Effector CD8-positive, alpha-beta T cell (primary cell): ENCODE measurements at places on chromosomes 11 and 22.

DNA sequence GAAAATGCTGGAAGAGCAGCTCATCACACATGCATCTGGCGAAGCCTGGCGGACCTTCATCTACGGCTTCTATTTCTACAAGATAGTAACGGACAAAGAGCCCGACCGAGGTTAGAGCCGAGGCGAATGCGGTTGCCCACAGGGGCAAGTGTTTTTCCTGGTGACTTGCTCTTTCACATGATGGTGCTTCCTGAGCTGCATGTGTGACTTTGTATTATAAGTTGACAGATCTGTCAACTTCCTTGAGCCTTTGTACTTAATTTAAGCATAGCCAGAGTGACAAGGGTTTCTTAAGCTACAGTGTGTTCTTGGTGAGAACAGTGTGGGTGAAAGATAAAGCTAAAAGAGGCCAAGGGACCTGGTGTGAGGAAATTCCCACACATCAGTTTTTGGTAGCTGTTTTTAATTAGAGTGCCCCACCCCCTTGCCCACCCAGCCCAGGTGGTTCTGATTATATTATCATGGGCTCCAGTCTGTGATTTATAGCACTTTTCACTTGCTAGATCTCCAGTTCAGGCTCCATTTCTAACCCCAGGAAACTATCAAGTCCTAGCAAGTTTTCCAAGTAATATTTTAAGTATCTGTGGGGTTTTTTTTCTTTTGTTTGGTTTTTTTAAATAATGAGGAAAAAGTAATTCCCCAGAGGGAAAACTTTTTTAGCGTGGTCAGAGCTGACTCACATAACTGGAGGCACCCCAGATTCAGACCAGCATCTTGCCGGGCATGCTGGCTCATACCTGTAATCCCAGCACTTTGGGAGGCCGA, 68.0 kb upstream of the YWHAH start:
- no peak for DNase-seq

GRCh38 chr22:42716649-42717127, 4.0 kb downstream of the A4GALT start:
- DNase-seq: no peak

- DNase-seq: no peak
These were observed 116.8 kb downstream of the ZBTB16 start for GRCh38 chr11:114176321-114176720.

DNA sequence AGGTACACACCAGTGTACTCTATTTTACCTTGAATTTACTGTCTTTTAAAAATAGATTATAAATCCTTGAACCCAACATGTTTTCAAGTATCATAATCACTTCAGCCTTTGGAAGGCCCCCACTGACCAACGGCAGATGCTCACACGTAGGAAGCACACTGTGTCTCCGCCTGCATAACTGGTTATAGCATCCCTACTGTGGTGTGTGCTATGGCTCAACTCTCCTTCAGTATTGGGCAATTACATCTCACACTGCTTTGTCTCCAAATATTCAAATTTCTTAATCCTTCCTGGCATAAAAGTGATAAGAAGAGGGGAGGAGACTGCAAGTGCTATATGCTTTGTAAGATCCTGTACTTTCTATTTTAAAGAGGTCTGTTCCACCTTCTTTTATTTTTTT, 165.7 kb downstream of the CADM1 start:
- DNase-seq: no peak

DNA sequence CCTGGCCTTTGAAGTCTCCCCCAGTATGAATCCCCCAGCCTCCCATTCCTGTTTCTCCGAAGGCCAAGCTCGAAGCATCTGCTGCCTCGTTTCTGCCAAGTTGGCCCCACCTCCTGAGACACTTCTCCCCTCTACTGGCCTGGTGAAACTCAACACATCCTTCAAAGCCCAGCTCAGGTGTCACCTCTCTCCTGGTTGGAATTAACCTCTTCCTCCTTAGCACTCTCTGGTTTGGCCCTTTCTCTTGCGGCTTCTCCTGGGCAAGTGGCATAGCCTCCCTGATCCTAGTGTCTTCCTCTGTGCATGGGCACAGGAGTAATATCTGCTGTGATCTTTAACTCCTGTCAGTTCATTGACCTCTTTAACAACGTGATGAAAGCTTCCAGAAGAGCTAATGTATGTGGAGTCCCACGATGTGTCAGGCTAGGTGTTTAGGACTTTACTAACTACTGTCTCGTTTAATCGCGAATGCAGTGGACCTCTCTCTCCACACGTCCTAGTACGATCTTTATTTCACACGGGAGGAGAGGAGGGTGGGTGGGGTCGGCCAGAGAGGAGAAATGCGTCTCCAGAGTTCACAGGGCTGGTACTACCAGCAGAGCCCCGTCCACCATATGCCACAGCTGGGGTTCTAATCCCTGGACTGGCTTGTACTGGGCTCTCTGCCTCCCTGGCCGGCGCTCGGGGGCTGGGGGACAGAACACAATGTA, 826 bp upstream of the PTPRJ start:
- DNase-seq: no peak

DNA sequence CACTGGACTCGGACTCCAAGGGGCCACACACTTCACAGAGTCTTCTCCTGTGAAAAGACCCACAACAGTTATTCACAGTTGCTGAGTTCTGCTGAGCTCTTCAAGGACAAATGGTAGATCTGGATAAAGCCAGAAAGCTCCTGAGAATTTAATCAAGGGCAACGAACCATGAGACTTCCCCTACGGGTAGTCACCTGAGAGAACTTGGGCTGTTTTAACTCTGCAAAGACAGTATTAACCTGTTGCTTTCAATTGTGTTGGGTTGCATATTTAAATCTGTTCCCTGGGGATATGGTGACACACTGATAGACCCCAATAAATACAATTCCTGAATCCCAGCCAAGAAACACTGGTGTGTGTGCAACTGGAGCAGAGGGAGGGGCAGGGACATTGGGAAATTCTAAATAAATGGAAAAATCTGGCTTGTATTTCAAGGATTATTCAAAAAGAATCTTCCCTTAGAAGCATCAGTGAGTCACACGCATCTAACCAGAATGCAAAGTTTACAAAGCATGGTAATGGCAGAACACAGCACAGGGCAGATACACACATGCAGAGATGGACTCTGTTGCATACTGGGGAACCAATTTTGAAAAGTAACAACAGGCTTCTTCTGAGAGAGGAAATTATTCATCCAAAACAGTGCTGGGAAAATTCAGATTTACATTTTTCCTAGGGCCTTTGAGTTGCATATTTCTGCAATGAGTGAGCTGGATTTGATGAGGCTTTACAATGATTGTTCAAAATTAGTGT, 4.0 kb downstream of the KCNJ1 start:
- no peak for DNase-seq

DNA sequence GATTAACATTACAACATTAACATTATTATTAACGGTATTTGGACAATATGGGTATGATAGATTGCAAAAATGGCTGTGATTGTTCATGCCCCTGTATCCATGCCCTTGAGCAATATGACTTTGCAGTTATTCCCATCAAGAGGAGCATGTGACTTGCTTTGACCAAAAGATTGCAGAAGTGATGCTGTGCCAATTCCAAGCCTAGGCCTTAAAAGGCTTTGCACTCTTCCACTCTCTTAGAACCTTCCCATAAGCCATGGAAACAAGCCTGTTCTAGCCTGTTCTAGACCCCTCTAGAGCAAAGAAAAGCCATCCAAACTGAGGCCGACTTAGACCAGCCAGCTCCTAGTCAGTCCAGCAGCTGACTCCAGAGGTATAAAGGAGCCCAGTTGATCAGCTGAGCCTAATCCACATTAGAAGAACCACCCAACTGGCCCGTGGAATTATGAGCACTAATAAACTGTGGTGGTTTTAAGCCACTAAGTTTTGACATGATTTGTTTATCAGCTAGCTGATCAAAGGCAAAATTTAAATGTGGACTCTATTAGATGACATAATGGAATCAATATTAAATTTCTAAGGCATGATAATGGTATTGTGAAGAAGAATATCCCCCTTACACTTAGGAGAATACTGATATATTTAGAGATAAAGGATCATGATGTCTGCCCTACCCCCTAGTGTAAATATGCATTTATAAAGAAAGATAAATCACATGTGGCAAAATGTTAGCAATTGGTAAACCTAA, 28.6 kb downstream of the RAB30 start:
- no peak for DNase-seq

DNA sequence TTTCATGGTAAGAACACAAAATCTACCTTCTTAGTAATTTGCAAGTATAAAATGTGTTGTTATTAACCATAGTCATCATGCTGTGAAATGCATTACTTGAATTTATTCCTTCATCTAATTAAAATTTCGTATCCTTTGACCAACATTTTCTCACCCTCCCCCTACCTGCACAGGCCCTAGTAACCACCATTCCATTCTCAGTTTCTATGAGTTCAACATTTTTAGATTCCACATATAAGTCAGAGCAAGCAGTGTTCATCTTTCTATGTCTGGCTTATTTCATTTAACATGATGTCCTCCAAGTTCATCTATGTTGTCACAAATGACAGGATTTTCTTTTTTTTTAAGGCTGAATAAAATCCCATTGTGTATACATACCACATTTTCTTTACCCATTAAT, 43.5 kb upstream of the CCDC179 start:
- no peak for DNase-seq

GRCh38 chr11:4665424-4665823, 21.6 kb downstream of the OR51E1 start:
- DNase-seq: no peak

DNA sequence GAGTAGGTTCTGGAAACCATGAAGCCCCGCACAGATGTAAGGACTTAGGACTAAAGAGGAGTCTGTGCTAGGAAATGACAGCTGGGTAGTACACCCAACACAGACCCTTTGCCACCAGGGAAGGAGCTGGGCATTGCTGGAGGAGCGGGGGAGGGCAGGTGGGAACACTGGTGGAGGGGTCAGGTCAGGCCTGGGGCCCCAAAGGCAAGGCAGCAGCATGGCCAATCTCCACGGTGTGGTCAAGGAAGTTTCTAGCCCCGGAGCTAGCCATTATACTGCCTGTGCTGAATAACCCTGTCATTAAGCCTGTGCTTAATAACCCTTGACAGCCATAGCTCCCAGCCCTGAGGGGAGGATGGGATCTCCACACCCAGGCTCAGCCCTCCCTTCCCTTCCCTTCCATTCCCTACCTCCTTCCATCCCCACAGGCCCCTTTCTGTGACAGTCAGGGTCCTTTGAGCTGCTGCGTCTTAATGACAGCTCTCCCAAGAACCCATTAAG, 2.1 kb downstream of the TMPRSS4 start:
- DNase-seq: no peak

- DNase-seq: no peak
These were observed 38.7 kb downstream of the RTN3 start for GRCh38 chr11:63719987-63720386.

DNA sequence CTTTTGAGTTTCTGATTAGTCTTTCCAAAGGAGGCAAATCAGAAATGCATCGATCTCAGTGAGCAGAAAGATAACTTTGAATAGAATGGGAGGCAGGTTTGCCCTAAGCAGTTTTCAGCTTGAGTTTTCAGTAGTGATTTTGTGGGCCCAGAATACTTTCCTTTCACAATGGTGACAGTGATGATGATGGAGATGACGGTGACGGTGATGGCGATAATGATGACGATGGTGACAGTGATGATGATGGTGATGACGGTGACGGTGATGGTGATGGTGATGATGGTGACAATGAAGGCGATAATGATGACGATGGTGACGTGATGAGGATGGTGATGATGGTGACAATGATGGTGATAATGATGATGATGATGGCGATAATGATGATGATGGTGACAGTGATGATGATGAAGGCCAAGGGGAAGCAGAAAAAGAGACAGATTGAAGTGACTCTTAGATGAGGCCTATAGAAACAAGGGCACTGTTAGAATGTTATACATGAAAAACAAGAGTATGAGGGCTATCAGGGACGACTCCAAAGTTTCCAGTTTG, 153.4 kb upstream of the B3GAT1 start:
- no peak for DNase-seq

DNA sequence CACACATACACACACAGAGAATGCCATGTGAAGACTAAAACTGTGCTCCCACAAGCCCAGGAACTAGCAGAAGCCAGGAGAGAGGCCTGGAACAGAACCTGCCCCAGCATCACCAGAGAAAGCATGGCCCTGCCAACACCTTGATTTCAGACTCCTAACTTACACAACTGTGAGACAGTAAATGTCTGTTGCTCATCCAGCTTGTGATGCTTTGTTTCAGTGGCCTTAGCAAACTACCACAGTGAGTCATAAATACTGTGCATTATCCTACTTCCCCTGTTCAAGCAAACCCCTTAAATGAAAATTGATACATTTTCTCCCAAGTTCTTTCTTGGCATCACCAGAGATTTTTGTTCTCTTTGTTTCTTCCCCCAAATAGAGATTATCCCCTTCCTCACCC, 1539.4 kb upstream of the TENM4 start:
- DNase-seq: no peak

DNA sequence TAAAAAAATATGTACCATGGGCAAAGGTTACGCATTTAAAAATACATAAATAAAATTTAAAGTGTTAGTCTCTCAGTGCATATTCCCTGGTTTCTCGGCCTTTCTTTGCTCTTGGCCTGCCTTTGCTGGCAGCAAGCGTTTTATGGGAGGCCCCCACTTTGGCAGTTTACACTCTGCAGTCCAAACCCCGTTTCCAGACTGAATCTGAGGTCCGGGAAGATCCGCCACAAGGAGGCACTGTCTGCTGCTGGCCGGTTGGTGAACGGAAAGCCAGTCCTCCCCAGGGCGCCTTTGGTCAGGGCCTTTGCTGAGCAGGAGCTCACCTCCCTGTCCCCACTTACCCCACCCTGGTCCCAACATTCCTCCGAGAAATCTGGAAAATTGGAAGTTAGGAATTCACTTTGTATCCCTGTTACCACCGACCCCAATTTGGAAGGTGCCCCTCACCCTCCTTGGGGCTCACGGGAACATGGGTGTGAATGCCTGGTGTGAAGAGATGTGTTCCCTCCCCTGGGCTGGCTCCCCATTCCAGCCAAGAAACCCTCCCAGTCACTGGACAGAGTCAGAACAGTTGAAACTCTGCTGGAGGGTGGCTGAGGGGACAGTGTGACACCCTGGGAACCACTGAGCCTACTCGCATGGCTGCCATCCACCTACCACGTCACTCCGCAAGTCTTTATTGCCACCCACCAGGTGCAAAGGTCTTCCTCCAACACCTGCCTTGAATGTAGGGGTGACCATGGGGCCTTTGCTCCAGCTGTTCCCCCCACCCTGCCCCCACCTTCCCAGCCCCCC, 9.4 kb upstream of the SF1 start:
- peak; percentile 35 for DNase-seq

DNA sequence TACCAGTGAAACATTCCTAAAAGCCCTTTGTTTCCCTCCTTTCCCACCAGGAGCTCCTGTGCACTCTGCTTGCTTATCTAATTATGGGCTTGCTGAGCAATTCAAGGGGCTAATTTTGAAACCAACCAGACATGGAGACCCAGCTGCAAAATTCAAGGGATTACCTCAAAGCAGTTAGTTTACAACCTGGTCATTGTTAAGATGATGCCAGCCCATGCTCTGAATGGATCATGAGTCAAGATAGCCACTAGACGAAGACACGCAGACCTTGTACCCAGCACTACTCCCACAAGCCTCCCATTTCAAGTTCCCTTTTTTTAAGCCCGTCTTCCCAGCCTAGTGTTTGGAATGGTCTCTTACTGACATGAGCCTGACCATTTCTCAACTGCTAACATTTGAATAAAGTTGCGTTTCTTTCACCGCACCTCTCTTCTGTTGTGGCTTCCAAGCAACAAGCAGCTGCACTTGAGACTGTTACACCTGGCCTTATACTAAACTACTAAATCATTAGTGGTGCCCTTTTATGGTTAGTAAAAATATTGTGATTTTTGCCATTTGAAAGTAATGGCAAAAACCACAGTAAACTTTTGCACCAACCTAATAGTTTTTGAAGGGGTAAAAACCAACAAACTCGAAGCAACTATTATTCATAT, 315.3 kb upstream of the LUZP2 start:
- DNase-seq: no peak
